LoVo (cell line): ENCODE measurements at places on chromosomes 16 and 17.

- peak; percentile 85 for DNase-seq
These were observed 45.9 kb downstream of the SOCS3 start for GRCh38 chr17:78313735-78314648.

DNA sequence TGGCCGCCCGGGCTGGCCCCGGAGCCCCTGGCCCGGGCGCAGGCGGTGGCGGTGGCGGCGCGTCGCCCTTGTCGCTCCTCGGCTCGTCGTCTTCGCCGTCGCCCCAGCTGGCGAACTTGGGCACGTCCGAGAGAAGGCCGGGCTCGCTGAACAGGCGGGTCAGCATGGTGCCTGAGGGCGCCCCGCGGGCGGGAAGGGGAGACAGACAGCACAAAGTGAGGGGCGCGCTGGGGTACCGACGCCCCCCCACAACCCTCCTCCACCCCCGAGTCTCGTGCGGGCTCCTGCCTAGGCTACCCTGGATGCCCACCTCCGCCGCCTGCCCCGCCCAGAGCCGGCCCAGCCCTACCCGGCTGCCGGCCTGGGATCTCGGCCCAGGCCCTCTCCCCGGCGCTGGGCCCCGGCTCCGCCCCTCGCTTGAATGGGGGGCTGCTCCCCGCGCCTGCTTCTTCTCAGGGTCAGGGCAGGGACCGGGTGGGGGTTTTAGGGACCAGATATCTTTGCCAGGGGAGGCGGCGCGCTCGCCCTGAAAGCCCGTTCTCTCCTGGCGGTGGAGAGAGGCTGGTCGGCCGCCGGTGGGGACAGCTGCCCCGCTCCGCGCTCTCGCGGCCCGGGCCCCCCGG lies 1.2 kb downstream of the NEUROD2 start:
- no peak for DNase-seq

DNA sequence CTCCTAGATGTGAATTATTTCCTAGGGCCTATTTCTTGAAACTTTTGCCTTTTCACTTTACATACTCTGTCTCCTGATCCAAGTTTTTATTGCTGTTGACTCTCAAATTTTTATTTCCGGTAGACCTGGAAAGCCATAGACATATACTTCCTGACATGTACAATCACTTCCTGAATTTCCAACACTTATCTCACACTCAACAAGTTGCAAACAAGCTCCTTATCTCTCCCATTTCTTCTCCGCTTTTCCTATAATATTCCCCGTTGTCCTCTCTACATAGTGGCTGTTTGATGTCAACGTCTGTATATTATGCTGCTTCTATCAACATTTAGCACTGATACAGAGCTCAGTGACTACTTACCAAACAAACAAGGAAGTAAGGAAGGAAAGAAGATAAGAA lies 59.3 kb downstream of the IKZF3 start:
- no peak for DNase-seq

- peak; percentile 22 for DNase-seq
These were observed 163.2 kb downstream of the TOX3 start for GRCh38 chr16:52383640-52384292.
